Thoracic aorta (tissue), 2 donors: ENCODE measurements at places on chromosomes 7 and 10. TPM values are rescaled to one million over a fixed set of nuclear protein-coding genes. Genes with fewer than 3 reads are reported as not detected.

GRCh38 chr10:60338002-60338564, 51.6 kb downstream of the ANK3 start:
- DNase-seq: no peak

- DNase-seq: no peak
These were observed 38.7 kb upstream of the LEP start for GRCh38 chr7:128202287-128202957.

GRCh38 chr10:83274088-83274487, 865.2 kb upstream of the GHITM start:
- no peak for DNase-seq

TUBB8 gene
- not detected for total RNA-seq

SPDYE2 gene
- total RNA-seq: not detected

DNA sequence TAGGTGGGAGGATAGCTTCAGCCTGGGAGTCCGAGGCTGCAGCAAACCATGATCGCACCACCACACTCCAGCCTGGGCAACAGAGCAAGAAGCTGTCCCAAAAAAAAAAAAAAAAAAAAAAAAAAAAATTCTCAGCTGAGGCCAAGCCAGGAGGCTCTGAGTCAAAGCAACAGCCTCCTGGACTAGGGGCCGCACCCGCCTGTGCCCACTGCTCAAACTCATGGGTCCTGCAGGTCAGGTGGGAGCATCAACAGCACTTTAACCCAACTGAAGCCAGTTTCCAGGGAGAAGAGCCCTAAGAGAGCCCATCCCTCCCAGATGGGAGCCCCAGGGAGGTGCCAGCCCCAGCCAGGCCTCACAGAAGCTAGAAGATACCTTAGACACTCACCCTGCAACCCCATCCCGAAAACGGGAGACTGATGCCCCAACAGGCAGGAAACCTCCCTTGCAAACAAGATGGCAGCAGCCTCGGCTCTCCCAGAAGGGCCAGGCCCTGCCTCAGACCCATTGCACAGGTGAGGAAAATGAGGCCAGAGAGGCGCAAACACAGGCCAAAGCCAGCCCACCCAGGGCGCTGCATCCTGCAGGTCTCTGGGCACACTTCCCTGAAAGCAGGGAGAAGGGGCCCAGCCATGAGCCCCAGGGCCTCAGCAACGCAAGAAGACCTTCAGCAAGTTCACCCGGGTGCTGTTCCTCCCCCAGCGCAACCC, 11.0 kb downstream of the PDGFA start:
- DNase-seq: no peak

DNA sequence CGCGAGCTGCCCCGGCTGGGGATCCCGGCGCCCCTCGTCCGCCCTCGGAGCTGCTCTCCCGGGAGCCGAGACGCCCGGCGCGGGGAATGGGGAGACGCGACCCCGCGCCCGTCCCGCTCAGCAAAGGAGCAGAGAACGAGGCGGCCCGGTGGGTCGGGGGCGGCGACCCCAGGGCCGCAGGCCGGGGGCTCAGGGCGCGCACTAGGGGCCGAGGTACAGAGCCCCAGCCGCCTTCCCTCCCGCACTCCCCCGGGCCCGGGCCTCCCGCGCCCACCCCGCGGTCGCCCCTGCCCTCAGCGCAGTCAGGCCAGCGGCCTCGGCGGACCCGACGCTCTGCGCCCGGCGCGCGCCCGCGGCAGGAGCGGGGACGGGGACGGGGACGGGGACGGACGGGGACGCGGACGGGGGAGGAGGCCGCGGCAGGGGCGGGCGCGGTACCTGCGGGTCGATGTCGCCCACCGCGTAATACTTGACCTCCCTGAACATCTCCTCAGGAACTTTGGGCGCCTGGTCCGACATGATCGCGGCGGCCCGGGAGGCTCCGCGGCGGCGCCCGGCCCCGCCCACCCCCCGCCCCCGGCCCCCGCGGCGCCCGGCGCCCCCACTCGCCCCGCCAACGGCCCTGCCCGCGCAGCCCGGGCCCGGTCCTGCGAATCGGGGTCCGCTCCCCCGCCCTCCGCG, 373 bp downstream of the PAXIP1 start:
- DNase-seq: no peak

GRCh38 chr7:141462958-141463357, 88.3 kb upstream of the AGK start:
- no peak for DNase-seq

GNAI1 gene
- total RNA-seq: 30.9 TPM

DNA sequence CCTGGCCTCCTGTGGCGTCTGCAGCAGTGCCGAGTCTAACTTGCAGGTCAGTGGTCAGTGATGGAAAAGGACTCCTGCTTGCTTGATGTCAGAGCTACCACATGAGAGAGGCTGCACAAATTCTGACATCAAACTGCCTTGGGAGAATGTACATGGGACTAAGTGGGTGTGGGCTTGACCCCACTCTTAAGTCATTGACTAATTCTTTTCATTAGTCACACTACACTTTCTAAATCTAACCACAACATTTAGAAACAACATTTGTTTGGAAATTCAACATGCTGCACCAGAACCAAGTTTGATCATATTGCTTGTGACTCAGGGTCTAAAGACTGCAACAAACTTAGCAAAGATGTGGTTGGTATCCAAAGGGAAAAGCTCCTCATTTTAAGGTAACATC, 24.4 kb upstream of the CDC14C start:
- no peak for DNase-seq

RNF32 gene
- not detected for total RNA-seq
